ENCODE measurements at places on chromosomes 6 and 20.
A peak's percentile ranks its signal among the peaks of the same experiment; 100 is the strongest.

DNA sequence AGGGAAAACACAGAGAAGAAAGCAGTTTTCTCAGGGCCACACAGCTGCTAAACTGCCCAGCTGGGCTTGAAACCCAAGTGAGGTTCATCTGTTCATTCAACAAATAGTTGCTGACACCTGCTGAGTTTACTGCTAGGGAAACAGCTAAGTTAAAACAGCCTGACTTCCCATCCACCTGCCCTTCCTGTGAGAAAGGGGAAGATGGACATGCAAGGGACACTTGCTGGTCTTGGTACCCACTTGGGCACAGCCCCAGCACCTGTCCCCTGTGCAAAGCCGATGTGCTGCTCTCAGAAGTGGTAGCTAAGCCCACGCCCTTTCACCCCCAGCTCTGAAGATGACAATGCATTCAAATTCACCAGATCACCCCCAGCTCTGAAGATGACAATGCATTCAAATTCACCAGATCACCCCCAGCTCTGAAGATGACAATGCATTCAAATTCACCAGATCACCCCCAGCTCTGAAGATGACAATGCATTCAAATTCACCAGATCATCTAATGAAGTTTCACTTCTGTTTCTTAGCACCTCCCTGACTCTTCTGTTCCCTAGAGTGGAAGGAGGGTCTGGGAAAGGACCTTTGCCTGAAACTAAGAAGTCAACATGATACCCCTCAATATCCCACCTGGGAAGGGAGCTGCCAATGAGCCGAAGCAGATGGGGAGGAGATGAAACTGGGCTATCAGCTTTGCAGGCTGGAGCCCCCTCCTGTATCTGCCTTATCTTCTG, 46.0 kb upstream of the TOP1 start:
- DNase-seq = no peak

DNA sequence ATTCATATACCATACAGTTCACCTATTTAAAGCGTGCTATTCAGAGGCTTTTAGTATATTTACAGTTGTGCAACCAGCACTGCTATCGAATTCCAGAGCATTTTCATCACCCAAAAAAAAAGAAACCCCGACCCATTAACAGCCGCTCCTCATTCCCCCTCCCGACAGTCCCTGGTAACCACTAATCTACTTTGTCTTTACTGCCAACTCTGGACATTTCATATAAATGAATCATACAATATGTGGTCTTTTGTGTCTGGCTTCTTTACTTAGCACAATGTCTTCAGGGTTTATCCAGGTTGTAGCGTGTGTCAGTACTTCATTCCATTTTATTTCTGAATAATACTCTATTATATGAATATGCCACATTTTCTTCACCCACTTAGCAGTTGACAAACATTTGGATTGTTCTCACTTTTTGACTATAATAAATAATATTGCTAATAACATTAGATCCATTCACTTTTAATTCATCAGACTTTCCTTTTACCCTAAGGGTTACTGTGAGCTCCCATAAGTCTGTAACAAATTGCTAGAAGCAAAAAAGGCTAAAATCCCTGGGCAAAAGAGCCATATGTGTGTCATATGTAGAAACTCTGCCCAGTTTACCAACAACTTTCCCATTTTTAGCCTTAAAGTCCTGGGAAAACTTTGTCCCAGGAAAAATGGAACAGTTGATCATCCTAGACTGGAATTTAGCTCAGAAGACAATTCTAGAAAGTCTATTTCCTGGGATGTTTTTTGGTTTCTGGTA, 23.2 kb upstream of the ROS1 start:
- no peak for DNase-seq

- peak; percentile 42 for DNase-seq
These were observed at the start of gene SYCP2L for GRCh38 chr6:10886691-10887502. TSS of gene SYCP2L (plus strand) at chr6:10887052. CDS start at chr6:10887127, 75 bp downstream.

DNA sequence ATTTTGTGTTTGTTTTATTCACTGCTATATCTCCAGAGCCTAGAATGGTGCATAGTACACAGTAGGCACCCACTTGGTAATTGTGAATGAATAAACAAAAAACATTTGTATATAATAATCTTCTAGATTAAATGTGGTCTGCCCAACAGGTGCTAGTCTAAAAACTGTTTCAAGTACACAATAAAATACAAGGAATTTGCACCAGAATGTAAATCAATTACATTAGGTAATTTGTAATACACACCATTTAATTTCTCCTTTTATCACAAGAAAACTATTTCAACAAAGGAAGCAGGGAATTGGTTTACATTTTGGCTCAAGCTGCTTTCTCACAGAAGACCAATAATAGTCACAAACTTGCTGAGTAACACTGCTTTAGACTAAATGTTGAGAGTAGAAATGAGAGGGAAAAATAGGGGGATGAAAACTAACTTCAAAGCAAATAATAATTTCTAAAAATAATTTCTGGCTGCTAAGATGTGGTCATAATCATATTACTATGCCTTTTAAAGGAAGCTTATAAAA, 22.1 kb downstream of the RUNX2 start:
- no peak for DNase-seq

GRCh38 chr20:58271606-58272351, 37.7 kb upstream of the RAB22A start:
- DNase-seq = peak; percentile 70

- no peak for DNase-seq
These were observed 406.1 kb upstream of the SOX4 start for GRCh38 chr6:21187485-21187884.

DNA sequence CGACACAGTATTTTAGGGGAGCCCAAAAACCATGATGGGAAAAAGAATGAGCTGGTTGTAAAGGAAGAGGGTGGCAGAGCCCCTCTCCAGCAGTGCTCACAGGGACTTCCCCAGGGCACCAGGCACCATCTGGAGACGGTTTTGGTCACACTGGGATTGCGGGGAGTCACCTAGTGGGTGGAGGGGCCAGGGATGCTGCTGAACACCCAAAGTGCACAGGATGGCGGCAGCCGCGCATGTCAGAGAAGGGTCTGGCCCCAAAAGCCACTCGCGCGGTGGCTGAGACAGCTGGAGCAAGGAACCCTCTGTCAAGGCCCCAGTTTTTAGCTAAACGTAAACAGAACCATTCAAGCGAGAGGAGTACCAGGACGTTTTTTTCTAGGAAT, 10.8 kb downstream of the CTSZ start:
- DNase-seq = no peak

GRCh38 chr20:56735084-56735642, 106.1 kb downstream of the TFAP2C start:
- no peak for DNase-seq

- no peak for DNase-seq
These were observed 233.1 kb downstream of the BCAS1 start for GRCh38 chr20:53837126-53837826.

All from stimulated activated CD8-positive, alpha-beta memory T cell treated with anti-CD3 and anti-CD28 coated beads, Interleukin-4, amount 100 ng/mL, for 48 hours (primary cell).